Anterior cingulate cortex (tissue), 58 donors: ENCODE measurements at places on chromosomes 2 and 18.

GRCh38 chr2:56040189-56040588, 116.6 kb upstream of the EFEMP1 start:
- DNase-seq, result no peak

DNA sequence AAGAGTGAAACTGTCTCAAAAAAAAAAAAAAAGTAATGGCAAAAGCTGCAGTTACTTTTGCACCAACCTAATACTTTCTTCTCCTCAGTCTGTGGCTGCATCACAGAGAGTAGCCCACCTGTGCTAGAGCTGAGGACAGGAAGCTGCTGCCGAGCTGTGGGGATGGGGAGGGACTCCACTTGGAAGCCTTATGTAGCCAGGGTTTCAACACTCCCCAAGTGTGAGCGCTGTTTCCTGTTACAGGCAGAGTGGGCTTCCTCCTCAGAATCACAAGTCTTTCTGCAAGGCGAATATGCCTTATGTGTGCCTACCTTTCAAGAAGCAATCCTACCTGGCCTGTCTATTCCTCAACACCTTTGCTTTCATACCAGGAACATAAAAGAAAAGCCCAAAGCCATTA, 36.3 kb upstream of the CYP27C1 start:
- no peak for DNase-seq

- no peak for DNase-seq
Observed at GRCh38 chr2:164069540-164069939, 333.7 kb upstream of the FIGN start.

GRCh38 chr2:201257956-201258665, 2.2 kb upstream of the CASP8 start:
- no peak for DNase-seq

GRCh38 chr2:200873560-200873959, 9.1 kb upstream of the CLK1 start:
- no peak for DNase-seq

- no peak for DNase-seq
Observed at GRCh38 chr2:143692162-143692561, 562.9 kb downstream of the ARHGAP15 start.

DNA sequence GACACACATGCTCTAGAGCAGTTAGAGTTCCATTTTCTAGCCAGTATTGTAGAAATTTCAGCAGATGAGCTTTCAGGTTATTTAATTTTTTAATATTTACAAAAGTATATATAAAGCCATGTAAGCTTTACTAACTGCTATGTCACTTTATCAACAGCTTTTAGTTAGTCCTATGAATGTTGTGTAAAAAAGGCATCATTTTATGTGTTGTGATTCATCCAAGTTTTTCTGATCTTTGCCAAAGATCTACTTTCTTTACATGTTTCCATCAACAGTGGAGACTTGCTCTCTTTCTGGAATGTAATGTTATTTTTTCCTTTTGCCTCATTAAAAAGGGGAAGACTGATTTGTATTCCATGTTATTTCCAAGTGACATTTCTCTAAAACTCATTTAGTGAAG, 125.2 kb upstream of the TFPI start:
- no peak for DNase-seq

- DNase-seq, result no peak
Observed at GRCh38 chr2:49004036-49004626, 150.2 kb downstream of the FSHR start.

GRCh38 chr2:240799033-240799820, 20.8 kb downstream of the KIF1A start:
- no peak for DNase-seq

DNA sequence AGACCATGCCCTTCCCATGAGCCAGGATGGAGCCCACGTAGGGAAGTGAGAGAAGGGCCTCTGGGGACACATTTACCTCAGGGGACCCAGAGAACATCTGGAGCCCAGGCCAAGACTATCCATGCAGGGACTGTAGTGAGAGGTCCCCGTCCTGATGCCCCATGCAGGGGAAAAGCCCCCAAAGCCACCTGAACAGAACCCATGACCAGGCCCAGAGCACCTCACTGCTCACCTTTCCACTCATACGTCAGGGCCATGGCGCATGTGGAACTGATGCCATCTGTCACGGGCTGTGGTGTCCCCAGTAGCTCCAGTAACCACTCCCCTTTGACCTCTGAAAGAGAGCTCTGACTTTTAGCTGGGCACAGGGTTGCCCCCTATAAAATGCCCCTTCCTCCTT, 106.5 kb upstream of the TEX51 start:
- DNase-seq, result no peak

DNA sequence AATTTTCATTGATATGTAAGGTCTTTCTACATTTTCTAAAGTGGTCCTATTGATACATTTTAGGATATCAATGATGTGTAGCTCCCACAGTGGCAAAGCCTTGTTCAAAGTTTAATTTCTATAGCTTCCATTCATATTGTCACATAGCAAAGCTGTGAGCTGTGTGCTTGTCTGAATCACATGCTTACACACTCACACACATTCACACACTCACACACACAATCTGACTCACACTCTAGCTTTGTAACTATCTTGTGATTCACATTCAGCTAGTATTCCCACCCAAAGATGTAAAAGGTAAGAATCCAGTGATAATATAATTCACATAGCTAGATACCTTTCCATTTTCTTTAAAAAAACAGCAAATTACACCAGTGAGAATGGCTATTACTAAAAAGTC, 58.7 kb downstream of the MAPRE2 start:
- no peak for DNase-seq

DNA sequence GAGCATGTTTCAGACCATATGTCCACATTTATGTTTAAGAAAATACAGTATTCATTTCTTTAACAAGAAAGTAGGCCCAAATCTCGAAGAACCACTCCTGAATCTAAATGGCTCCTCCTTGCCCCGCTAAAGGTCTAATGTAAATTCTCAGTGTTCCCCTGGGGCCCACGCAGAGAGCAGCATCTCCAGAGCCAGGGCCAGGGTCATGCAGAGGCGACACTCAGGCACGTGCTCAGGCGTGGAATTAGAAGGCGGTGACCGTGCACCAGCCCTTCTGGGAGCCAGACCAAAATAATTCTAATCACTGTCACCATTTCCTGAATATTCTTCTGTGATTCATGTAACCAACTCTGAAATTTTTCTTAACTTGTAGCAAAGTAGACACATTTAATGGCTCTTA, 68.3 kb upstream of the MYT1L start:
- no peak for DNase-seq

GRCh38 chr2:241975593-241976284, 106.2 kb downstream of the RTP5 start:
- no peak for DNase-seq

- DNase-seq, result no peak
Observed at GRCh38 chr18:38115201-38115600, 549.6 kb upstream of the CELF4 start.
